ENCODE measurements at places on chromosomes 12 and 14. TPM values are rescaled to one million over a fixed set of nuclear protein-coding genes. Genes with fewer than 3 reads are reported as not detected.
A peak's percentile ranks its signal among the peaks of the same experiment; 100 is the strongest.

DNA sequence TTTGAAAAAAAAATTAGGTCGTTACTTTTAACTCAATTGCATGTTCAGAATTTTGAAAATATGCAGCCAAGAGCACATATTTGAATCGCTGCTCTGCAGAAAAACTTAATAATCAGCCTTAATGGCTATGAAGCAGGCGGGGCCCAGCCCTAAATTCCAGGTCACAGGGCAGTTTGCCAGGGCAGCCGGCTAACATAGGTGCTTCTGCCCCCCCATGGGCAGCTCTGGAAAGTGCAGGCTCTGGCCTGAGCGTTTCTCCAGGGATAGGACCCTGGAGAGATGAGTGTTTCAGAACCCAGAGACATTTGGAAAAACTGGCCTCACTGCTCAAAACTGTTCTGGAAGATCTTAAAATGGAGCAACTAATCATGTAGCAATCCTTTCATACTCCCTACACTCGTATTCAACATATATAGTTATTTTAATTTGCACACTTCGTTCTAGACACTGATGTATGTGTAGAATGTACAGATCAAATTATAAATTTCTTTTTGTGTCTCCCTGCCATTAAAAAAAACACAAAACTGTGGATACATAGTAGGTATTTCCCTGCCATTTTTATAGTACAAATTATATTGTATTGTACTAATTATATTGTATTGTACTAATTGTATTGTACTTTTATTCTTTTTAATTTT lies 26.0 kb upstream of the PTGR2 start:
- peak; percentile 97 for DNase-seq

GRCh38 chr14:53942970-53943750 lies 13.5 kb downstream of the BMP4 start:
- DNase-seq = no peak

DNA sequence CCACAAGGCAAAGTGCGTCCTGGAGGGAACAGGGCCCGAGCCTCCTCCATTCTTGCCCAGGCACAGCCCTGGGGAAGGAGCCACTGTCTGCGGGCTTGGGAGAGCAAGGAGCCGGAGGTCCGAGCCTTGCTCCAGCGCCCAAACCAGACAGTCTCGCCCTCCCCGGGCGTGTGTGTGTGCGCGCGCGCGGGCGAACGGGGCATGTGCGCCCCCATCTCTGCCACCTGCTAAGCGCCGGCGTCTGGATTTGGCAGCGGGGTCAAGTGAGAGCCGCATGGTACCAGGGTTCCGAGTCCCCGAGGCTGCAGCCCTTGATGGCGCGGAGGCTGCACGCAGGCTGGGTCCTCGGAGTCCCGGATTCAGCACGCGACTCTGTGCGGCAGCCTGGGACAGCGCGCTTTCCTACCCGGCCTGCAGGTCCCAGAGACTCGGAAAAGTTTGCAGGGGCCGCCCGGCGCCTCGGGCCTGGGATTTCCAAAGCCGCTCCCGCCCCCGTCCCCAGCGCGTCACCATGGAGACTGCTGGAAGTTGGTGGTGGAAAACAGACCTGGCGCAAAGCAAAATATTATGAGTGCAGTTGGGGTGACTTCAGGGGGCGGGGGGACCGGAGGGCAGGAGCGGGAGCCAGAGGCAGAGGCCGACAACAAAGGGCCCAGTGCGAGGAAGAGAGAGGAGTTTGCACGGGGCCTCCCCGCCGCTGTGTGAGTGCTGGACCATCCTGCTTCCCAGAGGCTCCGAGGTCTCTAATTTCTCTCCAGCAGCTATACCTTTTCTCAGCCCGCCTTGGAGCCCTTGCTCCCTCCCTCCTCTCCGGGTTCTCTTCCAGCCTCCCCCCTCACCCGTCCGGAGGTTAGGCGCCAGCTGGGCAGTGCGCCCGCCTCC lies 4.2 kb downstream of the RFX4 start:
- DNase-seq = peak; percentile 78

DNA sequence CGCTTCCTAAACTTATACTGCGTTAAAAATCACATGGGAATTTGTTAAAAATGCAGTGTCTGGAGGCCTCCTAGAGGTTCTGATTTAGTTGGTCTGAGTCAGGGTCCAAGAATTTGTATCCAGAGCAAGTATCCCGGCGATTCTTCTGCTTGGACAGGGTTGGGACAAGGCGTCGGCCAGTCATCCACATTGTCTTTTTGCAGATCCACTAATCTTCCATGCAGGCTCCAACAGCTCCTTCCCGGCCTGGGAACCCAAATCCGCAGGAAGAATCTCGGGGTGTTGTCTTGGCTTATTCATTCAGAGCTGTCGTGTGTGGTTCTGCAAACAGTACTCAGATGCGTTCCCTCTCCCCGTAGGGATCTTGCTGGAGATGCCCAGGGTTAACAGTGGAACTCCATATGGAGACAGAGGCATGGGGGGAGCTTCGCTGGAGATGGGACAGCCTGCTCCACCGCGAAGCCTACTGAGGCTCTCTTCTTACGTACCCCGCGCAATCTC lies 25.3 kb downstream of the GPRC5D start:
- no peak for DNase-seq

GRCh38 chr12:87806310-87806709 lies 222.9 kb downstream of the C12orf50 start:
- no peak for DNase-seq

- DNase-seq = no peak
Observed at GRCh38 chr12:93203361-93203760, 174.4 kb upstream of the NUDT4 start.

DNA sequence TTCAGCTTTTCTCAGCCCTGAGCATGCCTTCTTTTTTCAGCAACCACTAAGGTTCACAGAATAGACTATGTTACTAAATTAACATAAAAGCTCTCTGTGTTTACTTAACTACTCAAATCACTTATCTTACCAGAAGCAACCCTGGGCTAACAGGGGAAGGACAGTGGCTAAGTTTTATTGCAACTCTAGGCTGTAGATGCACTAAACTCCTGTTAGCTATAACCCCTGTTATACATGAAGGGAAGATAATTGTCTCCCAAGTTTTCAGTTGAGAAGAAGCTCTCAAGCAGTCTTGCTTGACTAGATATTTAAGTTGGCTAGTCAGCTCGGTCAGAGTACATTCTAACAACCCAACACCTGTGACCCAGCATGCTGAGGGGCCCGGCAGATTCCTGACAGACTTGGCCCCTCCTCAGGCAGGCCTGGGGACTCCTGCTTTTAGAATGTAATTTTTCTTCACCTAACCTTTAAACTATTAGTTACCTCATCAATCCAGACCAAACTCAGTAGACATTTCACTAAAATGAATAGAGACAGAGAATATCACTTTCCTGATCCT lies 464.5 kb downstream of the EGLN3 start:
- no peak for DNase-seq

DNA sequence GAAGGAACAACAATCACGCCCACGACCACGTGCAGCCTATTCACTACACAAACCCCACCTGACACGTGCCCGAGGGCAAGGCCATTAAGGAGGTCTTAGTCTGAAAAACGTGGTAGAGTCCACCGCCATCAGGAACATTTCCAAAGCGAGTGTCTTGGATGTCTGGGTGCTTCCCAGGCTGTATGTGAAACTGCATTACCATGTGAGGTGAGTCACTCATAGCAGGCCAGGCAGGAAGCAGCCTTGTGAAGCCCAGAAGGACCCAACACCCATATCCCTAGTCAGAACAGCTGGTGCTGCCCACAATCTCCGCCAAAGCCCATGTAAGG lies 3.3 kb upstream of the KRT79 start:
- no peak for DNase-seq

GRCh38 chr12:70983692-70984091 lies 63.2 kb upstream of the PTPRR start:
- DNase-seq = no peak

Gene NPFF
- not detected for total RNA-seq

DNA sequence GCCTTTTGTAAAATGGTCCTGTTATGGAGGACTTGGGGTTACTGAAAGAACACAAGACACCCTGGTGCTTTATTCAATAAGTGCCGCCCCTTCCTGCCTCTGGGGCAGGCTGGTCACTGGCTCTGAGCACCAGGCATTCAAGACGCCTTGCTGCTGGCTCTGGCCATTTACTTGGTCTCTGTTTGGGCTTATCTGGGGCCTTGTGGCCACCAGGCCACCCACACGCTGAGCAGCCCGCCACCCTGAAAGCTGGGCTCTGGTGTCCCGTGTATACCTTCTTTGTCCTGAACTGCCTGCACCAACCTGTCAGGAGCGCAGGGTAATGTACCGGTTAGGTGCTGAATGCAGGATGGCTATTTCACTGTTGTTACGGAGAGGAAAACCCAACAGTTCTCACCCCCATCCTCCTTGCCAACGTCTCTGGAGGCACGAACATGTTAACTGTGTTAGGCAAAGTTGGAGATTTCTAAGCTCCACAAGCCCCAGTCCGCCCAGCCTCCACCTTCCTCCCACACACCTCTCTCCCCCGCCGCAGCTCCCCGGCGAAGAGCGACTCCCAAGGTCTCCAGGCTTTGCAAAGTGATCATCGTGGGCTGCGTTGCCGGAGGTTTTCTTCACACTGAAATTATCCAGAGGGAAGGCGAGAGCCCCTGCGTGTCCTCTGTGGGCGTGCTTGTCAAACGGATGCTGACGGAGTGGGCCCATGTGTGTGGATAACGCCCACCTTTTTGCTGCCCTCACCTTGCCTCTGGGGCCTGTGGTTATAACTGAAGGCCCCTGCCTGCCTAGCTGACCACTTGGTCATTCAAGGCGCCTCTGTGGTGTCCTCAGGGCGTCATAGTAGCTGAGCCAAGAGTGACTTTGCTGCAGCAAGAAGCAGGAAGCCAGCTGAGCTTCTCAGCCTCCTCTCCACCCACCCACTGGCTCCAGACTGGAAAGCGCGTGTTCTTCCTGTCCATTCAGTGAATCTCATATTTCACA lies 18.8 kb upstream of the BEGAIN start:
- DNase-seq = no peak

Gene COL2A1
- not detected for total RNA-seq

Gene PRR4
- total RNA-seq = 2.1 TPM

Gene RPGRIP1
- not detected for total RNA-seq

Gene CCDC177
- total RNA-seq = not detected

DNA sequence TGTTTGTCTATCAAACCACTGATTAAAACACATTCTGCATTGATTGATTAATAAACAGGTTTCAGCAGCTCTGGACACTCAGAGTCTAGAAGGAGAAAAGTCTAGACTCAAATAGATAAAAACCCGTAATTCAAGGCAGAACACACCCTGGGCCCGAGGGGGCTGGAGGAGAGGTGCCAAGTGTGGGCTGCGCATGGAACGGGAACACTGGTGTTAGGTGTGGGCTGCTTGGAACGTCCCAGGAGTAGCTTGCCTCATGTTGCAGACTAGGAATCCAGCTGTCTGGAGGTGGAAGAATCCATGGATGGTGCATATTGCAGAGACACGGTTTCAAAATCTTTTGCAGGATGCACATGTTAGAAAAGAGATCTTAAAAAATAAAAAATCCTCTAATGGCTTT lies 223.0 kb downstream of the APAF1 start:
- no peak for DNase-seq

Gene GTF2H3
- total RNA-seq = 22.9 TPM

- DNase-seq = peak; percentile 92
Observed at GRCh38 chr14:104799244-104800014, 1.5 kb upstream of the ZBTB42 start.

DNA sequence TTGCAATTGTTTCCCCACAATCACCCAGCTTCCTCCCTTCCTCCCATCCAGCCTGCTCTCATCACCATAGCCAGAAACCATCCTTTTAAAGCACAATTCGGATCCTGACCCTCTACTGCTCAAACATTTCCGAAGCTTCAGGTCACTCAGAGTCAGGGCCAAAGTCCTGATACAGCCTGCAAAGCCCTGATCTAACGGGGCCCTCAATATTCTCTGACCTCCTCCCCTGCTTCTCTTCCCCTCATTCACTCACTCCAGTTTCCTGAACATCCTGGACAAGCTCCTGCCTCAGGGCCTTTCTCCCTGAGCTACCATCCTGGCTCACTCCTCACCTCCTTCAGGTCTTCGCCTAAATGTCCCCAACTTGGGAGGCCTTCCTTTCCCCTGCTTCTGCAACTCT lies 46.1 kb downstream of the PITPNM2 start:
- DNase-seq = no peak

GRCh38 chr14:97283005-97283403 lies 485.8 kb downstream of the VRK1 start:
- peak; percentile 34 for DNase-seq

Gene FAM181A
- total RNA-seq = not detected

GRCh38 chr12:69921831-69922230 lies 96.8 kb downstream of the MYRFL start:
- DNase-seq = no peak

DNA sequence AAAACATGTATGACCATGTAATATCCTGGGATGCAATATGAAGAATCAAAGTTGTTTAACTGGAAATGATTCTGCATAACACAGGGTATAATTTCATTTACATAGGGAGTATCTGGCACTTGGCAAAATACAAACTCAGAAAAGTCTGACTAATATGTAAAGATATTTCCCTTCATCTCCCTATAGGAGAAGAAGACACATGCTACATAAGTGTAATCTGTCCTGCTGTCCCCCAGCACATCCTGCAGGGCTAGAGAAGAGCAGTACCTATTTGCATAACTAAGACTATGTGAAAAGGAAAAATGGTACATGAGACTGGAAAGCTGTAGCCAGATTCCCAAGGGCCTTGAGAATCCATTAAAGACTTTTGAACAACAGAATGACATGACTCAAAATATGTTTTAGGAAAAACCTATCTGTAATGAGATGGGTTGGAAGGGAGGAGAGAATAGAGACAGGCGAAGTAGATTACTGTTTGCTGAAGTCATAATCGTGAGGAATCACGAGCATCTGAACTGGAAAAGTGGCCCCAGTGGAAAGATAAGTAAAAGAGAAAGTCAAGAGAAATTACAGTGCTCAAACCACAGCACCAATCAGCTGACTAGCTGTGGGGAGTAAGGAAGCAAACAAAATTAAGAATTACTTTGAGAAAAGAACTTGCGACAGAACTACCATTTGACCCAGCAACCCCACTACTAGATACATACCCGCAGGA lies 155.1 kb upstream of the HMGA2 start:
- DNase-seq = no peak

- no peak for DNase-seq
Observed at GRCh38 chr12:50505675-50506530, 1.1 kb downstream of the DIP2B start.

Gene GPR135
- 4.3 TPM for total RNA-seq

Gene TMEM253
- total RNA-seq = not detected
